ENCODE measurements at places on chromosomes 12 and 14.

GRCh38 chr12:128365651-128366231, 98.8 kb downstream of the TMEM132C start:
- peak; percentile 61 for DNase-seq

- no peak for DNase-seq
These were observed 70.6 kb downstream of the SAMD4A start for GRCh38 chr14:54637270-54638134.

- peak; percentile 24 for DNase-seq
These were observed 75.2 kb upstream of the RPH3A start for GRCh38 chr12:112716099-112717093.

GRCh38 chr12:22256041-22256441, 78.5 kb downstream of the ST8SIA1 start:
- no peak for DNase-seq

DNA sequence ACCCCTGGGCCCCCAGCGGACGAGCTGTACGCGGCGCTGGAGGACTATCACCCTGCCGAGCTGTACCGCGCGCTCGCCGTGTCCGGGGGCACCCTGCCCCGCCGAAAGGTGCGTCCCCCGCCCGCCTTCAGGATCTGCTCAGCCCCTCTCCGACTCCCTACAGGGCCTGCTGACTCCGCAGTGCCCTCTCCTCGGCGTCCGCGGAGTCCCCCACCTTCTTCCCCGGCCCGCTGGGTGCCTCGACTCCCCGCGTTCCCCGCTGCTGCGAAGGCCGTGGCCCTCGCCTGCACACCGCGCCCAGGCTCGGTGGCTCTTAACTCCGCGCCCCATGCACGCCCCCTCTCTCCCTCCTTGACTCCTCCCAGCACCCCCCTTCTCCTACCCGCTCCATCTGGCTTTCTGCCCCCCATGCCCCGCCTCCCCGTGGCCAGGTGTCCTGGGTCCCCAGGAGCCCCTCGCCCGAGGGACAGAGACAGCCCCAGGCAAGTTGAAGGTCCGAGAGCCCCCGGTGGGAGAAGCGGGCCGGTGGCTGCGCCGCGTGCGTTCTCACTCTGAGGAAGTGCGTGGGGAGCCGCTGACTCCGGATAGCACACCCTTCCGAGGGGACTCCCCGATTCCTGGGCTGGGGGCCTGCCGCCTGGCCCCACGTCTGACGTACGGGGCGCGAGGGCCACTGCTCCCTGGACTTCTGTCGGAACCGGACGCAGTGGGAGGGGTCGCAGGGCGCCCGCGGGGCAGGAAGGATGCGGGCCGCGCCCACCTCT, 594 bp downstream of the TAMALIN start:
- DNase-seq, result no peak

DNA sequence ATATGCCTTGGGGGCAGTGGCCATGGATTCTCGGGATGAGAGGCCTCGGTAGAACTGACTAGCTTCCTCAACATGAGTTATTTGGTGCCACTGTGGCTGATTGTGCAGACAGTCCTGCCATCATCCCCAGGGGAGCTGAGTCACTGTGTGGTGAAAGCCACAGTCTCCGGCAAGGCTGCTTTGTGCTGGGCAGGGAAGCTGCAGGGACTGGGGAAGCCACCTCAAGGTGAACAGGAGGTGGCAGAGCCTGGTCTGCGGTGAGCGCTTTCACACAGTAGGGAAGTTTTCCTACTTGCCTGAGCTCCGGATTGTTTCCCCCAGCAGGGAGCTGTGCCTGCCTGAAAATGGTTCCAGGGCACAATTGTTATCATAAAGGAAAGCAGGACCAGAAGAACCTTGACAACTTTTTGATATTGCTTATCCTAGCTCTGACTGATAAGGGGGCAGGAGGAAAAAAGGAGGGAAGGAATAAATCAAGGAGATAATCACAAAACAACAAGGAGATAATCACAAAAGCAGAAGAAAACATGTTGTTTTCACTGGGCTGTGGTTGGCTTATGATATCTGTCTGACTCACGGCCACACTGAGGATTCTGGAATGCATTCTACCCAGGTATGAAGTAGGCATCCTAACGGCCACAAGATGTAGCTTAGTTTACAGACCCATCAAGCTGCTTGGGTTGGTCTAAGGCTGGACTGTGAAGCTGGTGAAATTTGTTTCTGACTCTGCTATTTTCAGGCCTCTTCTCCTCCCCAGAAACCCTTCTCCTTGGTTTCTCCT, 32.2 kb upstream of the GNG2 start:
- no peak for DNase-seq

DNA sequence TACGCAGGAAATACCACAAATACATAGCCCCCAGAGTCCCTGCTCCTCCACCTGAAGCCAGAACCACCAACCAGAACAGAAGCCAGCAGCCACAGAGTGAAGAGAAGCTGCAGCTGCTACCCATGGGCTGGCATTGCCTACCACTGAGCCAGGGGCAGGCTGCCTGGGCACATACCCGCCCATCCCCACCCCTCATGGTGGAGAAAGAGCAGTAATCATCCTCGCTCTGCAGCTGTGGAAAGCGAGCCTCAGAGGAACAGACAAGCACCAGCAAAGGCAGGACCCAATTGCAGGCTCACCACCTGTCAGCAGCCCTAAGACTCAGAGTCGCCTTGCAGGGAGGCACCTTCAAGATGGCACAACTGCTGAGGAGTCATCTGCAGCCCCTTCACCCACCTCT, 11.2 kb upstream of the CD9 start:
- DNase-seq, result no peak

DNA sequence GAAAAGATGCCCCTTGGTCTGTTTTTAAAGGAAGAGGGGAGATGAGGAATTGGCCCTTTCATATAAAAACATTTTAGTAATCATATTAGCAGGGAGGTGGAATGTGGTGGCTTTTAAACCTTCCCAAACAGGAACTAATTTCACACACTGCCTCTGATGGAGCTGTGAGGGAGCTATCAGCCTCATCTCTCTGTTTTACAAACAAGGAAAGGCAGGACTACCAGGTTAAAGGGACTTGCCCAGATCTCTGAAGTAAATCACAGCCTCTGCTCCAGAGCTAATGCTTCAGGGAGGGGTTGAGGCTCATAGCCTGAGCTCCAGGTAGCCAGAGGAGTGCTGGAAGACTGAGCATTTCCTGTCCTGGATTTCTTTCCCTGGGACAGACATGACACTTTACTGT, 1.1 kb upstream of the BMP4 start:
- no peak for DNase-seq

DNA sequence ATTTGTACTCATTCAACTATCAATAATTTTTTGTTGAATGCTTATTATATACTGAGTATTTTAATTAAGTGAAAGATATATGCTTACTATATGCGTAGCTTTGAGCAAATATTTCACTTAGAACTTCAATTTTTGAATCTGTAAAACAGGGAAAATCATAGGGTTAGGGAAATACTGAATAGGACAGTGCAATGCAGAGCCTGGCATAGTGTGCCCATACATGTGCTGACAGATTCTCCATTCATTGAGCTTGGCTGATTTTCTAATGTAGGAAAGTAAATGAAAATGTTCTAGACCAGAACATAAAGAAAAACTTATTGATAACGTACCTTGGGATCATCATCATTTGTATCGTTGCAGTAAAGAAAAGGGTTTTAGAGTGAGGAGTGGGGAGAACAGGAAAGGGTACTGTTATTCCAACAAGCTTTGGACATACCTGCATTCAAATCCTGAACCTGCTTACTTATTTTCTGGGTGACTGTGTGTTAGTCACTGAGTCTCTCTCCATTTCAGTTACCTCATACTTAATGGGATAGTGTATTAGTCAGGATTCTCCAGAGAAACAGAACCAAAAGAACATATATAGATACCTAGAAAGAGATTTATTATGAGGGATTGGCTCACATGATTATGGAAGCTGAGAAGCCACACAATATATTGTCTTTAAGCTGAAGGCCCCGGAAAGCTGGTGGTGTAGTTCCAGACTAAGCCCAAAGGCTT, 436.4 kb downstream of the ADAMTS20 start:
- DNase-seq, result no peak

DNA sequence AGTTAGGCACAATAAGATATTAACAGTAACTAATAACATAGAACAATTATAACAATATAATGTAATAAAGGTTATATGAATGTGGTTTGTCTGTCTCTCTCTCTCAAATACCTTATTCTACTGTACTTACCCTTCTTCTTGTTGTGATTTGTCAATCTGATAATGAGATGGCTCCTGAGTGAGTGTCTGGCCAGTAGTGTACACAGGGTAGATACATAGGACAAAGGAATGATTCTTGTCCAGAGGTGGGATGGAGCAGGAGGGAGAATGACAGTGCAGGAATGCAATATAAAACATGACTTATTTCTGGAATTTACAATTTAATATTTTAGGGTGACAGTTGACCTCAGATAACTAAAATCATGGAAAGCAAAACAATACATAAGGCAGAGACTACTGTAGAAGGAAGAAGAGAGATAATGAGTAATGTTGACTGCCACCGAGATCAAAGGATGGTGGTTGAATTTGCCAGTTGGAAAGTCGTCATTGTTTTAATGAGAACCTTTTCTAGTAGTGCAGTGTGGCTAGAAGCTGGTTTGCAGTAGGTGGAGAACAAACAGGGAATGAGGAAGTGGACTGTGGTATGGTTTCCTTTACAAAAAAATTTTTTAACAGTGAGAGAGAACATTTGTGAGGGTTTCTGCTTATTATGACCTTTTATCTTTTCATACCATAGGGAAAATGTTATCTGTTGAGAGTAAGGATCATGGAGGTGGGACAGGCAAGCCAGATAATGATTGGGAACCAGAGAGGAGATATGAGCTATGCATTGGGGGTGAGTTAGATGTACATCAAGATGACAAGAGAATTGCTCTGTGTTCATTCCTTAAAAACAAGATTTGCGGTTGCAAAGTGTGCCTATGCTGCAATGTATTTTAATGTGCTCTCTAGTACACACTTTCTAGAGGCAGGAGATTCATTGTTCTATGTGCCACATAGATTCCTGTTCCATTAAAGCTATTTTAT, 458.3 kb downstream of the BTG1 start:
- DNase-seq, result no peak

GRCh38 chr12:88435334-88436076, 144.8 kb downstream of the KITLG start:
- DNase-seq, result no peak

GRCh38 chr12:94721173-94721572, 70.8 kb upstream of the TMCC3 start:
- DNase-seq, result no peak

DNA sequence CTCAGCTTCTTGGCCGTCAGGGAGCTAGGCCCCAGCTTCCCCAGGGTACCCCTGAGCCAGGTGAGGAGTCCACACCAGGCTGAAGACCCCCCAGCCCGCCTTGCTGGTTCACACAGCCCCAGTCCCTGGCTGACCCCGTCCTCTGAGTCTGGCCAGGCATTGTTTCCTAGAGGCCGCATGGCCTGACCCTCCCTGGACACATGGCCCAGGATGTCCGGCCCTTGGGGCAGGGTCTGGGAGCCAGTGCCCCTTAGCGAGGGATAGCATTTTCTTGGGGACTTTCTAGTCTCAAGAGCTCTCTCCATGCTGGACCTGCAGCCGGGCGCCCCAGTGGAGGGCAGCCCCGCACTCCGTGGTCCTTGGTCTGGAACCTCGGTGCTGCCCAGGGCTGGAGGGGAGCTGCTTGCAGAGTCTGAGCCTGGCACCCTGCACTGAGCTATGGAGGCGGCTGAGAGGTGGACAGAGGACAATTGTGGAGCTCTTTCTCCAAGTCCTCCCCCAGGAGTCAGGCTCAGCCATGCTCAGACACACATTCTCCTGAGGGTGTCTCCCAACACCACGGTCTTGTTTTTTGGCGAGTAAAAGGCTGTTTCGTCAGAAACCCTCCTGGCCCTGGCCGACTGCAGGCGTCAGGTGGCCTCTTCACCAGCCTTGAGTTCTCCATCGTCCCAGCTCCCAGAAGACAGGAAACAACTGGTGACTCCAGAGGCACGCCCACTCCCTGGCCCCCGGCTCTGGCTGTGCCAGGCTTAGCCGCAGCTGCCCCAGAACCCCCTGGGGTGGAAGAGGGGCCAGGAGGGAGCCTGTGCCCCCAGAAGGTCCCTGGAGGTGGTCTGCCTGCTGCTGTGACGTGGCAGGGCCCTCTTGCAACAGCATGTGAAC, 17.6 kb upstream of the CRIP2 start:
- no peak for DNase-seq

- DNase-seq, result no peak
These were observed 1196.3 kb upstream of the TMEM132C start for GRCh38 chr12:127070515-127071157.

DNA sequence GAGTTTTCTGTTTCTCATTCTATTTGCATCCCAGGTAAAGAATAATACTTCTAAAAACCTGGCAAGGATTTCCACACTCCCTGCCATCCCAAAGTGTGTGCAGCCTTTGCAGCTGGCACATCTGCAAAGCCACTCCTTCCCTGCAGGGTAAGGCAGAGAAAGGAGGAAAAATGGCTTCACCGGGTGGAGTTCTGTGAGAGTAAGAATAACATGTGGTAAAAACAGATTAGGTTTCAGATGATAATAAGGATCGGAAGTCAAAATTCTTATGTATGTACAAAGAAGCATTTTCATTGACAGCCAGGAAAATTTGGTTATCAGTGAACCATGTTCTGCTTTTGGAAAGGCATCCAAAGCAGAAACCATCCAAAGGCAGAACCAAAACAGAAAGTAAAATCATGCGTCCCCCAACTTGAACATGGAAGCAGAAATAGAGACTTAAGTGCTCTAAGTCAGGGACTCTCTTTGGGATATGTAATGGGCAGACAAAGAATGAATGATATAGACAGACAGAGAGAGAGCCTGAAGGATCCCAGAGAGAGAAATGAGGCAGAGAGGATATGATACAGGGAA, 192.6 kb upstream of the CCDC196 start:
- DNase-seq, result no peak

- no peak for DNase-seq
These were observed 10.6 kb downstream of the SEL1L start for GRCh38 chr14:81523016-81523415.

DNA sequence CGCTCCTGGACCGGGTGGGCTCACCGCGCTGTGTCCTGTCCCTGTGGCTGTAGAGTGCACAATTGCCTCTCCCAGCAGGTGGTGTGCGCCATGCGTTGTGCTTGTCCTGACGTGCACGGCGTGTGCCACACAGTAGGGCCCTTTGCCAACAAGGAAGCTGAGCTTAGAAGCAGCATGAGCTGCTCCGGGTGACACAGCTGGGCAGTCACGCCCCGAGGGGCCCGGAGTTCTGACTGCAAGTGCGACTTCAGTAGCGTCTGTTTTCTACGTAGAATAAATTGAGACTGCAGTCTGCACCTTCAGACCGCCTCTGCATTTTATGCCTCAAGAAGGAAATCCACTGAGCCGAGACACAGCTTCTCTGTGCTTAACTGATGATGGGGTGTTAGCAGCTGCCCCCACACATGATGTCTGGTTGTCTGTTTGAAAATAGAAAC, 81.6 kb downstream of the ADGRD1 start:
- DNase-seq, result no peak

GRCh38 chr14:83712418-83713129, 1817.4 kb upstream of the FLRT2 start:
- no peak for DNase-seq

DNA sequence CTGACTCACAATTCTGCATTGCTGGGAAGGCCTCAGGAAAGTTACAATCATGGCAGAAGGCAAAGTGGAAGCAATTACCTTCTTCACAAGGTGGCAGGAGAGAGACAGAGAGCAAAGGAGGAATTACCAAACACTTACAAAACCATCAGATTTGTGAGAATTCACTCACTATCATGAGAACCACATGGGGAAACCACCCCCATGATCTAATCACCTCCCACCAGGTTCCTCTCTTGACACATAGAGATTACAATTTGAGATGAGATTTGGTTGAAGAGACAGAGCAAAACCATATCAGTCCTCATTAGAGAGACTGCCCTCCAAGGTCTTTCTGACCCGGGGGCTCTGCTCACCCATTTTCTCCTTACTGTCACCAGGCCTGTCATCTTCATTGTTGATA, 1582.3 kb upstream of the TMEM132C start:
- no peak for DNase-seq

Data from globus pallidus (tissue), 1 donor.